EL (cell line): ENCODE measurements at places on chromosomes 2 and 18.

DNA sequence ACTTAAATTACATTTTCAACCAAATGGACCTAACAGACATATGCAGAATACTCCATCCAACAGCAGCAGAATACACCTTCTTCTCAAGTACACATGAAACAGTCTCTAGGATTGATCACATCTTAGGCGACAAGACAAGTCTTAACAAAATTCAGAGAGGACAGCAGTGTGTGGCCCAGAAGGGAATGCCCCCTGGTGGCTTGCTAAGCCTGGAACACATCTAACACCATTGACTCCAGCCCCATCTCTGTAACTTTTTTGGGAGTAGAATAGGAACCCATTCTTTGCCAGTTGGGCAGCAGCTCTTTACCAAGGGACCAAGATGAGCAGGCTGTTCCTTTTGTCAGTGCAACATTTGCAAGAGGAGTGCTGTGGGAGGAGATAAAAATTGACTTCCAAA, 249.9 kb downstream of the PLCL1 start:
- peak; percentile 21 for DNase-seq

DNA sequence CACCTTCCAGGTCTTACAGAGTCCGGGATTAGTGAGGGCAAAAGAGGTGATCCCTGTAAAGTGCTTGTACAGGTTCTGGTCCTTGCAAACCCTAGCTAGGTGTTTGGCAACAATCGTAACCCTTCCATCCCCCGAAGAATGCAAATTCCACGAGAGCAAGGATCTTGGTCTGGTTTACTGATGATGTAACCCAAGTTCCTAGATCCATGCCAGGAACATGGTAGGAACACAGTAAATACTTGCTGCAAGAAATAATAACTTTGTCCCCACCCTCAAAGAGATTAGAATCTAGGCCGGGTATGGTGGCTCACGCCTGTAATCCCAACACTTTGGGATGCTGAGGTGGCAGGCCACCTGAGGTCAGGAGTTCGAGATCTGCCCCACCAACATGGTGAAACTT, 6.8 kb upstream of the NEU2 start:
- no peak for DNase-seq

GRCh38 chr2:100264651-100265050, 57.6 kb downstream of the LONRF2 start:
- no peak for DNase-seq

DNA sequence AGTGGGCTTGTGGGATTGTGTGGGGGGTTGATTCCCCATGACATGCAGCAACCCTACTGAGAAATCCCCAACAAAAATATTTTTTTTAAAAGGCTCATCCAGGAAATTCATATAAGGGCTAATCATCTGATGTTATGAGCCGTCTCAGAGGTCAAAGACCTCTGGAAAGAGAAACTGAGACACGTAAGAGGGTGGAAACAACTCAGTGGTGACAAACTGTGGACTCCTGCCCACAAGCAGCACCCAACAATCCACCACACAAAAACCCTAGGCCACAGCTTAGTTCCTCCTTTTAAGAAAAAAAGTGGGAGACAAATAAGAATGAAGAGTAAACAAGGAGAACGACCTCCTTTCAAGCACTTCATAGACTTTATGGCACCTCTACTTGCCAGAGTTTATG, 1096.1 kb upstream of the NRXN1 start:
- DNase-seq: no peak

GRCh38 chr2:125576558-125576957, 1079.4 kb upstream of the GYPC start:
- DNase-seq: no peak

DNA sequence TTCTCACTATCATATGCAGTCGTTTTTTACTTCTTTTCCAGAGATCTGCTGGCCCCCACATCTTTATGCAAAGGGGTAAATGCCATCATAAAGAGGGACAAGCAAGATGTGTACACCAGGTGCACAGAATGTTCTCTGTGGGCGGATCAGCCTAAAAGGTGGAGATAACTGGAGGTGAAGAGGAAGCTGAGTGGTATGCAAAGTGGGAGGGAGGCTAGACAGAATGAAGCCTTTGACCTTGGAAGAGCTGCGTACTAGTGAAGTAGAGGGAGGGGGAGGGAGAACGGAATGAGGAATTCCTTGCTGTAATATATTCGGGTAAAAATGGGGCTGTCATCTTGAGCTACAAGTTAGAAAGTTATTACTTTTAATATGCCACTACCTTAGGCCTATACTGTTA, 287.5 kb upstream of the VRK2 start:
- no peak for DNase-seq

GRCh38 chr2:16008331-16008850, 68.0 kb downstream of the MYCN start:
- DNase-seq: no peak

GRCh38 chr2:143177096-143177786, 48.0 kb downstream of the ARHGAP15 start:
- no peak for DNase-seq

DNA sequence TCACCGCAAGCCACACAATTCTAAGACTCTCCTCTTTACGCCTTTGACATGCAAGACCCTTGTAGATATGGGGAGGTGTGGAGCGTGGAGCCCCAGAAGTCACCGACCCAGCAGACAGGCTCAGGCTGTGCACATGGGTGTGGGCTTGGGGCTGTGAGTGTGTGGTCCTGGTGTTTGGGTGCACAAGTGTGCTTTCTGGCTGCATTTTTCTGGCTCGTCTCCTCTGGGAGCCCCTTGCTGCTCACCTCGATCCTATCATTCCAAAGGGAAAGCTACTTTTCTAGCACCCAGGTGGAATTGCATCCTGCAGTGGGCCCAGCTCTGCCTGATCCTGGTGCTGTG, 143.0 kb downstream of the ACOXL start:
- DNase-seq: no peak

DNA sequence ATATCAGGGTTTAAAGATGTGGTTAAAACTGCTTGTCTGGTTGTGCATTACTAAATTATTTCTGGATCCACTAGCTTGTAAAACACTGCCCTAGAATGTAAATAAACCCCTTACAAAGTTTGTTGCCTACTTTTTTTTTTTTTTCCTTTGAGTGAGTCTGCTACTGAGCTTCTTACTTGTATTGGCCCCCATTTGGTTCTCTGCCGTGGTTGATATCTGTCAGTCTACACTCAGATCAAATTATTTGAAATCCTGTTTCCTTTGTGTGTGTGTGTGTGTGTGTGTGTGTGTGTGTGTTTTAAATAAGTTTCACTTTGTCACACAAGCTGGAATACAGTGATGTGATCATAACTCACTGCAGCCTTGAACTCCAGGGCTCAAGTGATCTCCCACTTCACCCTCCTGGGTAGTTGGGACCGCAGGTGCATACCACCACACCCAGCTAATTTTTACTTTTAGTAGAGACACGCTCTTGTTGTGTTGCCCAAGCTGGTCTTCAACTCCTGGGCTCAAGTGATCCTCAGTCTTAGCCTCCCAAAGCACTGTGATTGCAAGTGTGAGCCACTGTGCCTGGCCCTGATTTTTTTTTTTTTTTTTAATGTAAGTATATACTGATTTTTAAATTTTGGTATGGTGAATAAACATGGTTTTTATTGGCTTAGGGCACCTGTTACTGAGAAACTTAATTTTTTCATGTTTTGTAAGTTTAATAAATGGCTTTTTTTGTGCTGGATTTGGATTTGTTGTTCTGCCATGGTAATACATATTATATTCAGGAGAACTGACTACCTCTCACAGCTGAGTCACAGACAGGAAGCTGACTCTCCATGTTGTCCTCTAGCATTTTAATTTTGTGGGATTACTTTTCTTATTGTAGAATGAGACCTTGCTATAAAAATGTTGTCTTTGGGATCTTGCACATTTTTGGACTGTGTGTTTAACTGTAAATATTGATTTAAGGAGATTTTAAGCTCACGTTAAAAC, 48.5 kb downstream of the MAP4K4 start:
- peak; percentile 72 for DNase-seq

DNA sequence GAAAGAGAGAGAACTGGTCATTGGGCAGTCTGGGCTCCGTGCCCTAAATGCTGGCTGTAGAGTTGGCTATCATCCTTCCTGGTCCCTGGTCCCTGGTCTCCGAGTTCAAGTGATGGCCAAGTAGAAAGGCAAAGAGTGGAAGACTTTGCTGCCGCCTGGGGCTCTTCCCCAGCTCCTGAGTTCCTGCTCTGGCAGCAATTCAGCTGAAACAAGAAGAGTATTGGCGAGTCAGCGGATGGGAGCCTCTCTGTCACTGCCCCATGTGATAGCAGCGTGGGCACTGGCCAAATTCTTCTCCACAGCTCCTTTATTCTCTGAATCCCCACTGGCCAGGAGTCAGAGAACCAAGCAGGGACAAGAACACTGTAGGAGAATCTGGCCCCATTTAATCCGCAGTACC, 351.0 kb upstream of the POU3F3 start:
- DNase-seq: no peak

GRCh38 chr2:1563943-1564891, 151.0 kb downstream of the TPO start:
- DNase-seq: no peak

DNA sequence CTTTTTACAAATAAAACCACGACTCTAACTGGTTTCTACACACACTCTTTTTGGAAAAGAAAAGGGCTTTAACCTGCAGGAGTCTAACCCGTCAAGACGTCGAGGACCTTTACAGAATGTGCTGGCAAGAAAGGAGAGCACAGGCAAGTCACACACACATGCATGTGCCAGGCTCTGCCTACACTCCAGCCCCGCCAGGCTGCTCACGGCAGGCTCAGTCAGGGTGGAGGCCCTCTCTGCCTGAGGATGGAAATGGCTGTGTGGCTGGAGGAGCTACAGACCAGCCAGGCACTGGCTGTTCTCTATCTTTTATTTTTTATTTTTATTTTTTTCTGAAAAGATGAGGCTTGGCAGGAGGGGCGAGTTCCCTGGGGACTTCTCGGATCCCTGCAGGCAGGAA, 10.2 kb downstream of the SIX3 start:
- DNase-seq: no peak

DNA sequence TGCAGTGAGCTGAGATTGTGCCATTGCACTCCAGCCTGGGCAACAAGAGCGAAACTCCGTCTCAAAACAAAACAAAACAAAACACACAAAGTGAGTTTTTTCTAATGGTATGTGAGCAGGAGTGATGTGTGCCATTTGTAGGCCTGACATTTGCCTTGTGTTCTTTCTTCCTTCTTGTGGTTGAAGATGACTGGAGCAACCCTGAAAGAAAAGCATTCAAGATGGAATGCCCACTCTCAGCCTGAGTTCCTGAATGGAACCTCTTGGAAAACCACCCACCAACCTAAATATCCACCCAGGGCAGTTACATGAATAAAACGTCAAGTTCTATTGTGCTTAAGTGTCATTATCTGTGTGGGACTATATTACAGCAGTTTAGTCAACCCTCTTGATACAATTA, 26.5 kb downstream of the PGAP1 start:
- DNase-seq: no peak

DNA sequence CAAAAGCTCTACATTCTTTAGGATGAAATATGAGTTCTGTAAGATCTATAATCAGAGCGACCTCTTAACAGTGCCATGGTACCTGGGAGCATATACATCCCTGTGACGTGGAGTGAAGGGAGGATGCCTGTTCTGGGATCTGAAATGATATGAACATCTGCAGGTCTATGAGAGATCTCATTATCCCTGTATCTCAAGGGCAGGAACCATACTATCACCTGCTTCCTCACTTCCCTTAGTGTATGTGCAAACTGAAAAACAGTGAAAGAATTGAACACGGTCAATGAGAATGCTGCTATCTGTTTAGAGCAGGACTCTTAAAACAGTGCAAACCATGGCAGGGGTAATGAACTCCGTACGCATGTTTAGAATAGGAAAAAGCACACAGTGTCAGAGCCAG, 364.0 kb downstream of the LPIN1 start:
- no peak for DNase-seq

DNA sequence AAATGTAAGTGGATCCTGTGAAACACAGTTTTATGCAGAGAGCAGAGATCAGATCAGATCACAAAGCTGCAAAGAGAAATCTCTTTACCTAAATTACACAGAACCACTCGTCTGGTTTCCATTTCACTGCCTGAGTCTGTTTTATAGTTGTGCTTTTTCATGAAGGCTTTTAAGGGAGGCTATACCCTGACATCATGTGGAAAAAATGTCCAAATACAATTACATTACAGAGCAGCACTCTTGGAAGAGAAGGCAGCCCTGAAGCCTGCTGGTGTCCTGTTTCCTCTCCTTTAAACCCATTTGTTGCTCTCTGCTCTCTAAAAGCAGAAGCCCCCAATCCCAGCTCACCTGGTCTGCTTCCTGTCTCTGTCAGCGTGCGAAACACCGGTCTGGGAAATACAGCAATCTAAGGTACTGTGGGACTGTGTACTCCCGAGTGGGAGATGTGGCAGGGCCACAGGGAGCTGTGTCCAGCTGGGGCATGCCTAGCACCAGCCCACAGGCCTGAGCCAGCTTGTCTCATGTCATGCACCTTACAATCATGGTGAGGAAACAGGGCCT, 24.8 kb upstream of the ZFP36L2 start:
- DNase-seq: peak; percentile 76

- DNase-seq: peak; percentile 9
Measured at GRCh38 chr2:200658278-200658864, 72.6 kb downstream of the AOX1 start.

- peak; percentile 90 for DNase-seq
Measured at GRCh38 chr2:66494708-66495107, 59.8 kb downstream of the MEIS1 start.

- DNase-seq: no peak
Measured at GRCh38 chr2:237027712-237028029, 58.0 kb upstream of the COPS8 start.

GRCh38 chr18:78981989-78982620, 2.5 kb downstream of the SALL3 start:
- DNase-seq: no peak

DNA sequence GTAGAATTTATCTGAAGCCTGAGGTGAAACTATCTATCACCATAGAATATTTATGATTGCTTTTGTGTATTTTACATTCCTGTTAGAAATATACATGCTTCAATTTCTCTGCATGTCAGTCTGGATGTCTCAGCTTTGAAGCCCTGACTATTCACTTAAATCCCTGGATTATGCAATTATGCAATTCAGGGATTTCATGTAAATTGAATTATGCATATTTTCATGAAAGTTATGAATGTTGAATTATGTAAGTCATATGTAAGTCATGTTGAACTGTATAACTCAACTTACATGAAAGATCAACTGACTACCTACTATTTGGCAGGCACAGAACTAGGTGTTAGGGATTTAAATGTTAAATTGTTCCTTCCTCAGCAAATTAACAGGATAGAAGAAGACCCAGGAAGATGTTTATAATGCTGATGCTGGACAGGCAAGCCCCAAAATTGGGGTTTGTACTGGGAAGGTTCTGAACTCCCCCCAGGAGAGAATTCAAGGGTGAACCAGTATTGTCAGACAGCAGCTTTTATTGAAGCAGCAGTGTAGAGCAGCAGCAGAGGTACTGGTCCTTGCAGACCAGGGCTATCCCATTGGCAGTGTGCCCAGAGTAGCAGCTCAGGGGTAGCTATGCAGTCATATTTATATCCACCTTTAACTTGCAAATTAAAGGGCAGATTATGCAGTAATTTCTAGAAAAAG, 236.5 kb downstream of the ZNF804A start:
- no peak for DNase-seq

GRCh38 chr18:80046431-80046830, 12.2 kb downstream of the RBFA start:
- DNase-seq: no peak
